ENCODE measurements at places on chromosomes 6 and 20. TPM values are rescaled to one million over a fixed set of nuclear protein-coding genes. Genes with fewer than 3 reads are reported as not detected.

DNA sequence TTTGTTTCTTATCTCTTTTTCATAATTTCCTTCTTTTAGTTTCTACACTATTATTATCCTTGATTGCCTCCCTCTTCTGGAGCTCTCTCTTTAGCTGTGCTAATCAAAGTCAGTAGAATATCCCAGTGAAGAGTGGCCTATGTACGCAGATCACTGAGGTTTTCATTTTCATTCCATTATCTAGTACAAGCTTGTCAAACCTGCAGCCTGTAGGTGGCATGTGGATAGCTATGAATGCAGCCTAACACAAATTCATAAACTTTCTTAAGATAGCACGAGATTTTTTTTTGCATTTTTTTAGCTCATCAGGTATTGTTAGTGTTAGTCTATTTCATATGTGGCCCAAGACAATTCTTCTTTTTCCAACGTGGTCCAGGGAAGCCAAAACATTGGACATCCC lies 825.7 kb upstream of the MAP3K7 start:
- no peak overlapping the region for H3K4me3 ChIP-seq
- DNase-seq: no peak
- no peaks in the 10 kb centered on the region for H3K36me3 ChIP-seq
- no peaks in the 10 kb centered on the region for H3K27me3 ChIP-seq

- no peaks in the 10 kb centered on the region for H3K4me1 ChIP-seq
- H3K4me3 ChIP-seq: no peak overlapping the region
- no peaks in the 10 kb centered on the region for H3K36me3 ChIP-seq
- no peak overlapping the region for H3K27ac ChIP-seq
- H3K27me3 ChIP-seq: no peaks in the 10 kb centered on the region
- no peak for DNase-seq
These were observed 153.6 kb upstream of the QKI start for GRCh38 chr6:163260911-163261310.

DNA sequence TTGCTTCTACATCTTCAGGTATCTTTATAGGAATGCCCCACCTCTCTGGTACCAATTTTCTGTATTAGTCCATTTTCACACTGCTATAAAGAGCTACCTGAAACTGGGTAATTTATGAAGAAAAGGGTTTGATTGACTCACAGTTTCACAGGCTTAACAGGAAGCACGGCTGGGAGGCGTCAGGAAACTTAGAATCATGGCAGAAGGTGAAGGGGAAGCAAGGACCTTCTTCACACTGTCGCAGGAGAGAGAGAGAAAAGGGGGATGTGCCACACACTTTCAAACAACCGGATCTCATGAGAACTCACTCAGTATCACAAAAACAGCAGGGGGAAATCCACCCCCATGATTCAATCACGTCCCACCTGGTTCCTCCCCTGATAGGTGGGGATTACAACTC lies 24.4 kb upstream of the LY86 start:
- H3K27ac ChIP-seq: no peak overlapping the region
- peaks cover 14% of the 10 kb centered on the region for H3K27me3 ChIP-seq
- no peaks in the 10 kb centered on the region for H3K36me3 ChIP-seq
- H3K4me3 ChIP-seq: no peak overlapping the region
- H3K4me1 ChIP-seq: peaks cover 5% of the 10 kb centered on the region
- DNase-seq: no peak

GRCh38 chr6:125267806-125268523 lies 33.8 kb downstream of the HDDC2 start:
- DNase-seq: no peak
- no peak overlapping the region for H3K27ac ChIP-seq
- H3K36me3 ChIP-seq: peaks cover 6% of the 10 kb centered on the region
- no peaks in the 10 kb centered on the region for H3K4me1 ChIP-seq
- no peaks in the 10 kb centered on the region for H3K27me3 ChIP-seq
- H3K4me3 ChIP-seq: no peak overlapping the region

DNA sequence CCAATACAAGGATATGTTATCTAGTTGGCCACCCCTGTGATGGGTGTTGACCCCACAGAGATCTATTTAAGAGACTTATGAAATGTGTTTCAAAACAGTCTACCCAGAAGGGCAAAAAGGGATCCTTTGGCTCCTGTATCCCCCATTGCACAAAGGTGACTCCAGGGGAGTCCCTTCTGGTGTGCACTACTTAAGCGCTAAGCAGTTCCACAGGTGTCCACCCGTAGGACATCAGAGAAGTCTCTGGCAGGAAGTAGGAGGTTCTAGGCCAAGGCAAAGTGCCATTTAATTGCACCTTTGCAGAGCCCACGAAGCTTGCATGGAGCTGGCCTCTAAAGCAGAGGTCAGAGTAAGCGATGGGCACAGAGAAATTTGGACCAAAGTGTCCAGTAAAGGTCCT lies 147.7 kb downstream of the MRPL14 start:
- no peak overlapping the region for H3K27ac ChIP-seq
- no peaks in the 10 kb centered on the region for H3K36me3 ChIP-seq
- H3K27me3 ChIP-seq: no peaks in the 10 kb centered on the region
- no peak overlapping the region for H3K4me3 ChIP-seq
- DNase-seq: no peak

DNA sequence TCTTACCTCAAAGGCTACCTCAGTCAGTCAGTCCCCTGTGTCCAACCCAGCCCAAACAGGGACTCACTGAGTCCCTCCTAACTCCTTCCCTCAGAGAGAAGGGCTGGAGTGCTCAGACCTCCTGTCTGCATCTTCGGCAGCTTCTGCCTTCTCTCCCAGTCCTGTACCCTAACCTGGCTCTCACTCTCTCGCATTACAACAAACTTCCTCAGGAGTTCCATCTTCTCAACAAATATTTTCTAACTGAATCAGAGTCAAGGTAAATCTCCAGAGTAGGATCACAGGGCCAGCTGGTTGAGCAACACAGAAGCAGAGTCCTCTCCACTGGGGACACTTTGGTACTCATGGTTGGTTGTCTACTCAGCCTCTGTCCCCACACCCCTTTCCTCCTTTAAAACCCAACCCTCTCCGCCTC lies 92.3 kb downstream of the MRPL14 start:
- no peak overlapping the region for H3K4me3 ChIP-seq
- peaks cover 42% of the 10 kb centered on the region for H3K4me1 ChIP-seq
- peak overlapping the region; percentile 79 for H3K27ac ChIP-seq
- H3K27me3 ChIP-seq: no peaks in the 10 kb centered on the region

- H3K27me3 ChIP-seq: no peaks in the 10 kb centered on the region
- H3K4me1 ChIP-seq: peaks cover 16% of the 10 kb centered on the region
- H3K27ac ChIP-seq: no peak overlapping the region
- no peak overlapping the region for H3K4me3 ChIP-seq
- DNase-seq: no peak
These were observed 75.1 kb upstream of the ATXN1 start for GRCh38 chr6:16836144-16836981.

DNA sequence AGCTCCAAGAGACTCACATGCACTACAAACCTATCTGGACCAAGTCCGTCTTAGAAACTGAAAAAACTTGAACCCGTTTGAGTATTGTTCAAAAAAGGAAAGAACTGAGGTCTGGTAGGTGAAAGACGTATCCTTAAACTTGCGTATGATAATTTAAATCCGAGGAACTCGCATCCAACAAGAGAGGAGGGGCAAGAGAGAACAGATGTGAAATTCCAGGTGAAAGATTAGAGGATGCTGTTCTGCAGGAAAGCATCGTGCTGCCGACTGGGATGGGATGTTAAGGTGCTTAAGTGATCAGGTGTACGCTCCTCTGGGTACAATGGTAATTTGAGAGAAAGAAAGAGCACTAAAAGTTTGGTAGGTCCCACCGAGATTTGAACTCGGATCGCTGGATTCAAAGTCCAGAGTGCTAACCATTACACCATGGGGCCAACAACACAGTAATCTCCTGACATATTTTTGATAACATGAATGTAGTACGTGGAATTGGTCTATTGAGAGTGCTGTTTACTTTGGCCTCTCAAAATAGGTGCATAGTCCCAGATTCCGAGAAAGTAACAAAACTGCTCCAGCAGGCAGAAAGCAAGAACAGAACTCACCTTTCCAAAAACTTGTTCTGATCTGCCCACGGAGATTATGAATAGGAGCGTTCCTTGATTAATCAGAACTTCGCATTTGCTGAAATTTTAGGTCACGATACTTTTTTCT lies 53.5 kb upstream of the BTN3A2 start:
- peaks cover 30% of the 10 kb centered on the region for H3K4me1 ChIP-seq
- no peaks in the 10 kb centered on the region for H3K36me3 ChIP-seq
- peak overlapping the region; percentile 76 for H3K27ac ChIP-seq
- peak overlapping the region; percentile 91 for H3K4me3 ChIP-seq

DNA sequence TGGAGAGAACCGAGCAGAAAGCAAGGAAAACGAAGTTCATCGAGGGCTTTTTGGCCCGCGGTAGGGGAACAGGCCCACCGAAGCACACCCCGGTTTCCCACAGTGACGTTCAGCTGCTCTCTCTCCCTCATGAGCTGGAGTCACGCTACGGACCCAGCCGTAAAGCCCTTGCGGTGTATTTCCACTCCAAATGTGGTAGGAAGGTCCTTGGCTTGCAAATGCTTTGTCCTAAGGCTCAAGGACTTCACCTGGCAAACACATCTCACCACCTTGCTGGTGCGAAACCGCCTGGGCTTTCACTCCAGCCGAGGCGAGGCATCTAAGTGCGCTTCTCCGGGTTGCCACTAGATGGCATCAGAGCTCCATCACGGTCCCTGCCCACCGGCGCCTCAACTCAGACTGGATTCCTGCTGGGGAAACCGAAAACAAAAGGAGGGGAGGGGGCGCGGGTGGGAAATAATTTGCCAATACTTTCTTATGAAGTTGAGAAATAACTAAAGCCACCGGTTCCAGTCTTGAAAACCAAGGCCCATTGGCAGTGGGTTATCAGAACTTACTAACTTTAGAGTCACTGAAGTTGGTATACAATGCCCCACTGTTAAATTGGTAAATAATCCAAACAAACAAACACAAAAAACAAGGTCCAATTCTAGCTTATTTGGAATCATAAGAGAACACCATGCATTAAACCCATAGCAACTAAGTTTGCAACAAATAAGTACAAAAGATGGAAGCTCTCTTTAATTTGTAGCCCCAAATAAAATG lies 13.4 kb upstream of the FOXC1 start:
- H3K27ac ChIP-seq: no peak overlapping the region
- no peaks in the 10 kb centered on the region for H3K36me3 ChIP-seq
- H3K4me1 ChIP-seq: peaks cover 9% of the 10 kb centered on the region

DNA sequence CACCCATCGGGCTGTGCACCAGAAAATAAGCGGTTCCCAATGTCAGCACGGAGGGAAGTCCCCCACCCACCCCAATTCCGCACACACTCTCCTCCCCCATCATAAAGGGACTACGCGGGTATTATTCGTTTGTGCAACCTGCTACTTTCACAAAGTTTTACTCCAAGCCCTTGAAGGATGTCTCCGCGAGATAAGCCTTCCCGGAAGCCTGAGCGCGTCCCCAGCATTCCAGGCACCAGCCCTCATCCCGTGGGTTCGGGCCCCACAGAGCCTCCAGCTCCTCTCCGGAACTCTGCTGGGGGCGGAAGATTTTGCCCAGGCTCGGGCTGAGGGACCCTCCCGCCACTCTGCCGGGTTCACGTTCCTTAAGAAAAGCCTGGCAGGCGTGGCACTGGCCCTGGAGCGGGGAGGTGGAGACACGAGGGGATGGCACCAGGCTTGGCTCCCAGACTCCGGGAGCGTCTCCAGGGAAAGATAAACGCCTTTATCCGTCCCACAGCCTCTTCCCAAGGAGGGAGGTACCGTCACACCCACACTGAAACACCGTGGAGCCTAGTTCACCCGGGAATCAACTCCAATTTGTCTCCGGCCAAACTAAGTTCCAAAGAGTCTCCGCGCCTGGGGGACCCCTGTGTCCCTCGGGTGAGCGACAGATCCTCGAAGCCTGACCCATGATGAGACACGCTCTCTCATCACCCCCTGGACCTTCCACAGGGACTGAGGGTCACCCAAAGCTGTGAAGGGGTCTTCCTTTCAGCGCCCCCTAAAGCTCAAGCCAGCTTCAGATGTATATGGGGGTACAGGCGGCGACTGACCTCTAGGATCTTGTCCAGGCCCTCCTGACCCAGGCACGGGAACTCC lies 934 bp downstream of the KCNK5 start:
- H3K4me3 ChIP-seq: no peak overlapping the region
- H3K27me3 ChIP-seq: peaks cover 36% of the 10 kb centered on the region
- peaks cover 13% of the 10 kb centered on the region for H3K4me1 ChIP-seq
- DNase-seq: no peak

DNA sequence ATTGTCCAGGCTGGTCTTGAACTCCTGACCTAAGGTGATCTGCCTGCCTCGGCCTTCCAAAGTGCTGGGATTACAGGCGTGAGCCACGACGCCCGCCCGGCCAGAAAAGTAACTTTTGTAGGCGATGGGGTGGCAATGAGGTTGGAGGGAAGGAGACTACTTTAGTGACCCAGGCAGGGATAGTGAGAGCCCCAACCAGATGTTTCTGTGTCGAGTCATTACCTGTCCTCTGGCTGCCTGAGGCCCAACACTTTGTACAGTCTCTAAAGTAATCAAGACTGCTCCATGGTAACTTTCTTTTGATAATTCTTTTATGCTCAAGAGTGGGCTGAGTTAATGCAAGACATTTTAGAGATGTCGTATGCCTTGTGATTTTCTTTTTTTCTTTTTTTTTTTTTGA lies 6.8 kb downstream of the SASH1 start:
- no peaks in the 10 kb centered on the region for H3K27me3 ChIP-seq
- H3K4me1 ChIP-seq: peaks cover 15% of the 10 kb centered on the region
- no peak overlapping the region for H3K4me3 ChIP-seq
- H3K36me3 ChIP-seq: no peaks in the 10 kb centered on the region

DNA sequence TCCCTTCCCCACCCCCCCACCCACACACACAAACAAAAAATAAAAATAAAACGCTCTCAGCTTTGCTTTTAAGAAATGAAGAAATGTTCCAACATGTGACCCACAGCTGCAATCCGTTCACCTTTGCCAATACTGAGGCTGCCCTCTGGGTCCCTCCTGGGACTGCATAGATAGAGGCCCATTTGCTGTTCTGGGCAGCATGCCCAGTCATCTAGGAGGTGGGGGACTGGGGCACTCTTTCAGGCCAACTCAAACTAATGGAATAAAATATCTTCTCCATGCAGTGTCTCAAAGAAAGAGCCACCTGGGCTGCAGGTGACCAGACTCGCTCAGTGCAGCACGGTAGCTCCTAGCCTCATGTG lies 79.9 kb downstream of the SLC22A3 start:
- peaks cover 11% of the 10 kb centered on the region for H3K4me1 ChIP-seq
- no peaks in the 10 kb centered on the region for H3K36me3 ChIP-seq
- no peak overlapping the region for H3K4me3 ChIP-seq
- H3K27me3 ChIP-seq: no peaks in the 10 kb centered on the region
- DNase-seq: no peak

GRCh38 chr6:39934131-39934757 lies at the start of gene MOCS1:
Gene MOCS1 (minus strand): TSS chr6:39934462. CDS start chr6:39934417, 45 bp downstream.
- DNase-seq: no peak
- no peaks in the 10 kb centered on the region for H3K36me3 ChIP-seq
- no peak within 1 kb of the TSS for H3K27ac ChIP-seq
- peaks cover 2% of the 10 kb centered on the region for H3K4me1 ChIP-seq

- no peak overlapping the region for H3K4me3 ChIP-seq
- no peaks in the 10 kb centered on the region for H3K27me3 ChIP-seq
- H3K4me1 ChIP-seq: peaks cover 28% of the 10 kb centered on the region
- DNase-seq: no peak
- no peak overlapping the region for H3K27ac ChIP-seq
- no peaks in the 10 kb centered on the region for H3K36me3 ChIP-seq
These were observed 55.7 kb downstream of the HNF4A start for GRCh38 chr20:44411020-44411756.

GRCh38 chr6:31713991-31714684 lies 1.0 kb upstream of the LY6G6D start:
- no peak for DNase-seq
- no peaks in the 10 kb centered on the region for H3K27me3 ChIP-seq
- no peak overlapping the region for H3K27ac ChIP-seq

Gene TSHZ2
- polyA plus RNA-seq: 1.1 TPM

Gene GINS1
- polyA plus RNA-seq: 9.0 TPM

Gene PRDM13
- not detected for polyA plus RNA-seq

Gene VSTM2L
- polyA plus RNA-seq: 0.75 TPM

Gene FAM217A
- not detected for polyA plus RNA-seq

Gene RIPOR3
- polyA plus RNA-seq: 0.40 TPM

Gene TMEM200A
- polyA plus RNA-seq: 80.4 TPM

Gene SERPINB6
- 78.2 TPM for polyA plus RNA-seq
